Epithelial cell of umbilical artery (primary cell): ENCODE measurements at places on chromosomes 12 and 14. TPM values are rescaled to one million over a fixed set of nuclear protein-coding genes. Genes with fewer than 3 reads are reported as not detected.

SPX gene
- total RNA-seq: 0.32 TPM in 1 of 2 replicates, not detected in the other

IQSEC3 gene
- under 0.01 TPM in 1 of 2 replicates, not detected in the other for total RNA-seq

APAF1 gene
- total RNA-seq: 27.6 and 36.9 TPM in 2 replicates

HRK gene
- total RNA-seq: not detected in 2 replicates

NPFF gene
- total RNA-seq: not detected in 2 replicates

SLC25A21 gene
- total RNA-seq: 1.4 and 2.3 TPM in 2 replicates

SLCO1B1 gene
- not detected in 2 replicates for total RNA-seq

GPR137C gene
- 0.65 and 1.4 TPM in 2 replicates for total RNA-seq

HELB gene
- total RNA-seq: 1.6 and 5.5 TPM in 2 replicates

KCNJ8 gene
- 0.15 TPM in 1 of 2 replicates, not detected in the other for total RNA-seq

KRT75 gene
- total RNA-seq: under 0.01 and 2.6 TPM in 2 replicates

TMTC1 gene
- 2.6 and 16.7 TPM in 2 replicates for total RNA-seq

ADAM20 gene
- 0.32 and 1.1 TPM in 2 replicates for total RNA-seq

PLA2G1B gene
- not detected in 2 replicates for total RNA-seq

CIDEB gene
- total RNA-seq: 0.32 and 3.2 TPM in 2 replicates

C12orf50 gene
- not detected in 2 replicates for total RNA-seq

RNASE4 gene
- 4.1 and 6.8 TPM in 2 replicates for total RNA-seq

KLRB1 gene
- not detected in 2 replicates for total RNA-seq

SLC6A13 gene
- total RNA-seq: not detected in 2 replicates

PRB2 gene
- not detected in 2 replicates for total RNA-seq

KRT3 gene
- total RNA-seq: not detected in 2 replicates
